ENCODE measurements at places on chromosomes 4 and X.
A peak's percentile ranks its signal among the peaks of the same experiment; 100 is the strongest.

GRCh38 chr4:113826421-113826820 lies 64.9 kb upstream of the CAMK2D start:
- DNase-seq, result no peak

- DNase-seq, result no peak
These were observed 95.2 kb upstream of the DKK2 start for GRCh38 chr4:107131295-107131694.

GRCh38 chrX:142663330-142664095 lies 362.2 kb upstream of the SPANXN4 start:
- no peak for DNase-seq

DNA sequence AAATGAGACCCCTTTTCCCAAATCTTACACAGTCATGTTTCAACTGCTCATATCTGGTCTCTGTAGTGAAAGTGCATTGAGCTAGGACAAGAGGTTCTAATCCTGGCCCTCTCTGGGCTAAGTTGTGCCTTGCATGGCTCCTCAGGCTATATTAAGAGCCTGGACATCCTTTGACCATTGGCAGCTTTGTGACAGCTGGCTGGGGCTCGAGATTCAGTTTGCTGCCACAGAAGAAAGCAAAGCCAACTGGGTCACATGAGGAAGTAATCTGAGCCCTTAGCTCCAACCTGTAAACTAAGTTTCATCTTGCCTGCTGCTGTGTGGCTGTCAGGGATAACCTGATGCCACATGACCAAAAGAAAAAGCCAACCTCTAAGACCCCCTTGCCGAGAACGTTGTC lies 51.8 kb upstream of the JADE1 start:
- DNase-seq, result no peak

DNA sequence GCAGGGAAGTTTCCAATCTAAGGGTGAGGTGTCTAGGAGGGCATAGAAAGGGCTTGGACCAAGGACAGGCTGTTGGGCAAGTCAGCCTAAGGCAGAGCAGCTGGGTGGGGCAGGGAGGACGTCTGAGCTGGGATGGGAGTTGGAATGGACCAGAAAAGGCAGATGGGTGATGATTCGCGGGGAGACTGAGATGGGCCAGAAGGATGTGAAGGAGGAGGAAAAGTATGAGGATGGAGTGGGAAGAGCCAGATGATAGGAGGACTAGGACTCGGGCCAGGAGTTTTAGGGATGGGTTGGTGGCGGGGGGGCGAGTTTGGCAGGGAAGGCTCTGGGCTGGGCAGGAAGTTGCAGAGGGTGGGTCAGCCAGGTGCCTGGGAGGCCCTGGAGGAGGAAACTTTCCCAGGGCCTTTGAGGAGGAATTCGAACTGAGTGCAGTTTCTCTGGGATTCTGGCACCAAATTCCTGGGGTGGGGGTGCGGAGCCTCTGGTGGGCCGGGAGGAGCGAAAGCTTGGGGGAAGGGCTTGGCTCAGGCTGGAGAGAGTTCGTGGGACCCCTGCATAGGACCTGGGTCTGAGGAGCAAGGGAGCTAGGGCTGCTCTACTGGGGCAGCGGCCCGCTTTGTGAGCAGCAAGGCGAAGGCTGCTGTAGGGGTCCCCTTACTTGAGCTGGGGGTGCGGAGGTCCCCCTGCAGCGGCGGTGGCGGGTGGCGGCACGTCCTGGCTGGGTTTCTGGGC lies 8.7 kb upstream of the TIMP1 start:
- DNase-seq, result no peak

- no peak for DNase-seq
These were observed 127.3 kb downstream of the DCHS2 start for GRCh38 chr4:154364066-154364845.

GRCh38 chr4:71711044-71711984 lies 72.6 kb downstream of the GC start:
- DNase-seq, result no peak

DNA sequence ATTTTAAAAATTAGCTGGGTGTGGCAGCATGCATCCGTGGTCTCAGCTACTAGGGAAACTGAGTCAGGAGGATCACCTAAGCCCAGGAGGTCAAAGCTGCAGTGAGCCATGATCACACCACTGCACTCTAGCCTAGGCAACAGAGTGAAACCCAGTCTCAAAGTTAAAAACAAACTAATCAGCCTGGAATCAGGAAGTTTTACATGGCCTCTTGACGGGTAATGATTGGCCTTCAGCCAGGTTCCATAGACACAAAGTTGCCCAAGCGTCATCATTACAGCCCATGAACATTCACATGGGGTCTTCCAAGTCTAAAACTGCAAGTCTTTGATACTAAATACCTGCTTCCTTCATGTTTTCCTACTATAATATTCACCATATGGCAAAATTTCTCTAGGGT lies 10.0 kb upstream of the RGN start:
- no peak for DNase-seq

- DNase-seq, result peak; percentile 12
These were observed 73.7 kb downstream of the BEND2 start for GRCh38 chrX:18146954-18147353.

- peak; percentile 69 for DNase-seq
These were observed 863 bp upstream of the RAB33A start for GRCh38 chrX:130170752-130171445.

GRCh38 chr4:14233126-14233525 lies 605.6 kb upstream of the BOD1L1 start:
- no peak for DNase-seq

DNA sequence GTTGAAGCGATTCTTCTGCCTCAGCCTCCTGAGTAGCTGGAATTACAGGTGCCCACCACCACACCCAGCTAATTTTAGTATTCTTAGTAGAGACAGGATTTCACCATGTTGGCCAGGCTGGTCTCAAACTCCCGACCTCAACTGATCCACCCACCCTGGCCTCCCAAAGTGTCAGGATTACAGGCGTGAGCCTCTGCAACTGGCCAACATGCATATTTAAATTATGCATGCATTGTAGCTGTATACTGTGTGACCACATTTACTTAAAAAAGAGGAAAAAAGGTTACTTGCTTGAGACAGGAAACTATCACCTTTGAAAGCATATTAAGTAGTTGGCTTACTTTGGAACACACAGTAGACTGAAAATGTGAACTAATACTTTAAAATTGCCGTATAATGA lies 29.5 kb downstream of the METTL14 start:
- no peak for DNase-seq

All from activated CD4-positive, alpha-beta T cell treated with anti-CD3 and anti-CD28 coated beads, Interleukin-2, amount 10 ng/mL, durations not matched to agents 7 days and 5 days (primary cell).